Daoy (cell line): ENCODE measurements at places on chromosomes 16 and 17. TPM values are rescaled to one million over a fixed set of nuclear protein-coding genes. Genes with fewer than 3 reads are reported as not detected.

- peak; percentile 56 for DNase-seq
Measured at GRCh38 chr17:19331134-19331533, 31.4 kb downstream of the B9D1 start.

DNA sequence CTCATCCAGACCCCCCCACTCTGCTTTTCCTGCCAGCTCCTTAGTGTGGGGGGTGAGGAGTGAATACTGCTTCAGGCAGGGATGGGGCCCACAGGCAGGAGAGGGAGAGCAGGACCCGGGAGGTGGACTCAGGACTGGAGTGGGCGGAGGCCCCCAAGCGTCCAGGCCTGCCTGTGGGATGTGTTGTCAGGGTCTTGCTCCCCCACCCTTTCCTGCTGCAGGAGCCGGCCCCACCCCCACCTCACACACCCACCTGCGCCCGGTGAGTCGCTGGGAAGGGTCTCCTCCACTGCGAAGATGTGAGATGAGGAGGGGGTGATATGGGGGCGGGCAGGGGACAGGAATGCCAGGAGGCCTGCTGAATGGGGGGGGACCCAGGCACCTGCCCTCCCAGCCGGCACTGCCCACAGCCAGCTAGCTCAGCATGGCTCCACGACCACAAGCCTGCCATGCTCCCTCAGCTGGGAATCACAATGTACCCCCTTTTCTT is 1.1 kb downstream of the FAM171A2 start:
- DNase-seq, result no peak

DNA sequence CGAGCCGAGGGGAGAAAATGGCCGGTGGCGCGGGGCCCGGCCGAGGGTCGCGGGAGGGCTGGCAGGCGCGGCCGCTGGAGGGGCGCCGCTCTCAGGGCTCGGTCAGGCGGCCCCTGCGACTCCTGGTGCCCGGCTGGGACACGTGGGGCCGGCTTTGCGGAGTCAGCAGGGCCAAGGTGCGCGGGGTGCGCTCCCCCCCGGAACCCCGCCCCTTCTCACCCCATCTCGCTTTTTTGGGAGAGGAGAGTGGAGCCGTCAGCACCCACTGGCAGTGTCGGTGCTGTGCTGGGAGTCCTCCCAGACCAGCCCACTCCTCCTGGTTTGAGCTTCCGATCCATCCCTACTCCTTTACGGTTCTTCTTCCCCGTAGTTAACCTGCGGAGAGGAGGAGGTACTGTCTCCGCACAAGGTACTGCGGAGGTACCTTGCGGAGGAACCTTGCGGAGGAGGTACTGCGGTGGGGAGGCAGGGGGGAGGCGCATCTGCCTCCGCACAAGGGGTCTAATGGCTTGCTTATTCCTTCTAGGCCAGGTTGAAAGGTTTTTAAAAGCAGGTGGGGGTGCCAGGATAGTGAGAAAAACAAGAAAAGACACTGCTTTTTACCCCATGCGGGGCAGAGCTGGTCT is 19.1 kb upstream of the CBX8 start:
- no peak for DNase-seq

DNA sequence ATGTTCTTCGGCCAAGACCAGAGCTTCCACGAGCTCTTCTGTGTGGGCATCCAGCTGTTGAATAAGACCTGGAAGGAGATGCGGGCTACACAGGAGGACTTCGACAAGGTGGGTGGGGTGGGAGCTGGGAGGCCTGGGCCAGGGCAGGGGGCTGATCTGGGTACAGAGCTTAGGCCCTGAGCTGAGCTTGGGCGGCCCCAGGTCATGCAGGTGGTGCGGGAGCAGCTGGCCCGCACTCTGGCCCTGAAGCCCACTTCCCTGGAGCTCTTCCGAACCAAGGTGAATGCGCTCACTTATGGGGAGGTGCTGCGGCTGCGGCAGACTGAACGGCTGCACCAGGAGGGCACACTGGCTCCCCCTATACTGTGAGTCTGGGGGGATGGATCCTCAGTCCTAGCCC is 3.5 kb downstream of the ELMO3 start:
- no peak for DNase-seq

Gene ZSCAN10
- total RNA-seq, result not detected in 2 replicates

- peak; percentile 48 for DNase-seq
Measured at GRCh38 chr17:62064791-62065563, at the start of gene MED13. TSS of gene MED13 (minus strand) at chr17:62065278. CDS start at chr17:62065205, 73 bp downstream.

GRCh38 chr16:85653290-85653891 is 35.4 kb downstream of the GINS2 start:
- DNase-seq, result no peak

DNA sequence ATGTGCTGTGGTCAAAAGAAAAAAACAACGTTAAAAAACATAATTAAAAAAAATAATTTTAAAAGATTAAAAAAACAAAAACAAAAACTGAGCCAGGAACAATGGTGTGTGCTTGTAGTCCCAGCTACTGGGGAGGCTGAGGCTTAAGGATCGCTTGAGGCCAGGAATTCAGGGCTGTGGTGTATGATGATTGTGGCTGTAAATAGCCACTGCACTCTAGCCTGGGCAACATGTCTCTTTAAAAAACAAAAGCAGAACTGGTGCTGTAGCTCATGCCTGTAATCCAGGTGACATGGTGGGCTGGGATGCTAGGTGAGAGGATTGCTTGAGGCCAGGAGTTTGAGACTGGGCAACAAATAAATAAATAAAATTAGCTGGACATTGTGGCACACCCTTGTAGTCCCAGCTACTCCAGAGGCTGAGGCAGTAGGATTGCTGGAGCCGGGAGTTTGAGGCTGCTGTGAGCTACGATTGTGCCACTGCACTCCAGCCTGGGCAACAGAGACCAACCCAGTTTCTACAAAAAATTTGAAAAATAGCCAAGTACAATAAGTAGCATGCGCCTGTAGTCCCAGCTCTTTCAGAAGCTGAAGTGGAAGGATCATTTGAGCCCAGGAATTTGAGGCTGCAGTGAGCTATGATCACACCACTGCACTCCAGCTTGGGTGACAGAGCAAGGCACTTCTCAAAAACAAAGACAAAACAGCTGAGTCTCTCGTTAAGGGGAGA is 43.6 kb downstream of the NFATC3 start:
- peak; percentile 31 for DNase-seq

- DNase-seq, result peak; percentile 41
Measured at GRCh38 chr17:5545051-5545987, 39.0 kb downstream of the NLRP1 start.

- peak; percentile 53 for DNase-seq
Measured at GRCh38 chr16:3431779-3432219, 11.5 kb downstream of the ZNF597 start.

GRCh38 chr16:73037331-73037745 is 10.6 kb downstream of the ZFHX3 start:
- DNase-seq, result no peak

GRCh38 chr17:73030501-73030921 is 62.0 kb downstream of the SLC39A11 start:
- DNase-seq, result peak; percentile 81

GRCh38 chr17:40457964-40458791 is 14.9 kb downstream of the IGFBP4 start:
- DNase-seq, result no peak

Gene PPP1R27
- not detected in 2 replicates for total RNA-seq

GRCh38 chr17:10125531-10126275 is 72.7 kb downstream of the GAS7 start:
- no peak for DNase-seq

Gene NARF
- 42.3 and 59.4 TPM in 2 replicates for total RNA-seq

GRCh38 chr16:23702951-23703350 is 10.1 kb downstream of the ERN2 start:
- DNase-seq, result no peak

Gene PRSS53
- 0.39 and 1.2 TPM in 2 replicates for total RNA-seq

DNA sequence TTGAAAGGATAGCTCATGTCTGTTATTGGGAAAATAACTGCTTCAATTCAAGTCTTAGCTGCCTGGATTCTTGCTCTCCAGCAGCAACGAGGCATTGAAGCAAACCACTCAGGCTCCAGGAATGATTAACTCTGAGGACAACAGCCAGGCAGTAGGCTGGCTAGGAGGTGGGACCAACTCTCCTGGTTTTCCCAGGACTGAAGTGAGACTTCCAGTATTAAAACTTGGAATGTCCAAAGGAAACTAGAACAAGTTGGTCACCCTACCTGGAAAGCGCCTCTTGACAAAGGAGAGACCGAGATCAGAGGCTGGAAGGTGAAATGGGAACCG is 100.7 kb downstream of the SALL1 start:
- no peak for DNase-seq

Gene GDPD1
- 0.57 and 1.4 TPM in 2 replicates for total RNA-seq

- no peak for DNase-seq
Measured at GRCh38 chr16:89569506-89570341, 5.8 kb upstream of the CPNE7 start.

GRCh38 chr17:21293831-21294210 is 9.3 kb downstream of the MAP2K3 start:
- DNase-seq, result no peak

GRCh38 chr16:678858-679813 is 1.1 kb upstream of the STUB1 start:
- DNase-seq, result peak; percentile 76

GRCh38 chr16:19095654-19096053 is 18.1 kb upstream of the ITPRIPL2 start:
- DNase-seq, result peak; percentile 50

GRCh38 chr16:66479661-66480264 is 52.7 kb downstream of the BEAN1 start:
- DNase-seq, result no peak

Gene LGALS9C
- not detected in 2 replicates for total RNA-seq

DNA sequence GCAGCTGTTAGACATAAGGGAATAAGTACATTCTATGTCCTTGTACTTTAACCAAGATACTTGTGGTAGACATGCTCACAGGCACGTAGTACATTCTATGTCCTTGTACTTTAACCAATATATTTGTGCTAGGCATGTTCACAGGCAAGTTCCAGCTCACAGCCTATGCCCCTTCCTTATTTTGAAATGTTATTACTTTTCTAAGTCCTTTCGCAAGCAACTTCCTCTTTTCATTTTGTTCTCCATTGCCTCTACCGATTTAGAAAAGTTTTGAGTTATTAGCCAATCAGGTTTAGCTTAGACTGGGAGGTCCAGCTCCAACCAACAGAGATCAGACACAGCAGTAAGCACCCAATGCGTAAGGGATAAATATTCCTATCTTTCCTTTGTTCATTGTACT is 60.1 kb upstream of the NUDT7 start:
- DNase-seq, result no peak

- DNase-seq, result no peak
Measured at GRCh38 chr17:82105417-82105881, 7.4 kb upstream of the FASN start.

Gene GRAP
- not detected in 2 replicates for total RNA-seq

GRCh38 chr17:42900460-42901331 is at the start of gene G6PC1:
TSS of gene G6PC1 (plus strand) at chr17:42900799. CDS start at chr17:42900877, 78 bp downstream.
- DNase-seq, result no peak

GRCh38 chr16:11797957-11798299 is 870 bp upstream of the ZC3H7A start:
- peak; percentile 22 for DNase-seq

DNA sequence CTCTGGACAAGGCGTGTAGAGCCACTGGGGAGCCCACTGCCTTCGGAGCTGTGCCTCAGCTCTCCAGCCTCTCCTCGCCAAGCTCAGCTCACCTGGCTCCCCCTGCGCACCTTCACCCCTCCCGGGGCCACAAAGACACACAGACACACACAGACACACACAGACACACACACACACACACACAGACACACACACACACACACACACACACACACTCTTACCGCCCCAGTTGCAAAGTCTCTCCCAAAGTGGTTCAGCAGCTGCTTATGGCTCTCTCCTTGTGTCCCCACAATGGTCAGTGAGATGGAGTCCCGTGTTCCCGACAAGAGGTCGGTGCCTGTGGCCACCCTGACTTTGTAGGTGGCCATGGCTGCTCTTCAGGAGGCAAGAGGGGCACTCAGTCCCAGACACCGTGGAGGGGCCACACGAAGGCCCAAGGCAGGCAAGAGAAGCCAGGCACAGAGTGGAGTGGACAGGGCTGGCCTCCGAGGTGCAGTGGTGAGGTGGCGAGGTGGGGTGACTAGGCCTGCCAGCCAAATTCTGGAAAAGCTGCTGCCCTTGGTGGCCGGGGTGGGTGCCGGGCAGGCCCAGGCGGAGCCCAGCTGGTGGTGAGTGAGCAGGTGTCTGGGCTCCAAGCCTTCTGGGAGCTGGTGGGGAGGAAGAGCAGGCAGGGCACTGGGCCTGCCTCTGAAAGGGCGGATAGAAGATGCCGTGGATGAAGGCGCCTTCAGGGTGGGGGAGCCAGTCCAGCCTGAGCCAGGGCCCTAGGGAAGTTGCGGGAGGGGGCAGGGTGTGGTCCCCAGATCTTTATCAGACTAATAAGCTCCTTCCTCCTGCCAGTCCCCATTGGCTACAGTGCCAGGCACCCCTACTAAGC is at the start of gene ALOX12B:
Gene ALOX12B, minus strand, starts transcription at position 642 of the 877 bp plus-strand sequence. Its CDS starts 274 bp downstream, at position 368.
- no peak for DNase-seq

- no peak for DNase-seq
Measured at GRCh38 chr16:66229651-66230050, 136.8 kb upstream of the CDH5 start.
